NCI-H187 (cell line): ENCODE measurements at places on chromosomes 16 and 17.

GRCh38 chr16:66382171-66382965, 15.9 kb downstream of the CDH5 start:
- DNase-seq = no peak

DNA sequence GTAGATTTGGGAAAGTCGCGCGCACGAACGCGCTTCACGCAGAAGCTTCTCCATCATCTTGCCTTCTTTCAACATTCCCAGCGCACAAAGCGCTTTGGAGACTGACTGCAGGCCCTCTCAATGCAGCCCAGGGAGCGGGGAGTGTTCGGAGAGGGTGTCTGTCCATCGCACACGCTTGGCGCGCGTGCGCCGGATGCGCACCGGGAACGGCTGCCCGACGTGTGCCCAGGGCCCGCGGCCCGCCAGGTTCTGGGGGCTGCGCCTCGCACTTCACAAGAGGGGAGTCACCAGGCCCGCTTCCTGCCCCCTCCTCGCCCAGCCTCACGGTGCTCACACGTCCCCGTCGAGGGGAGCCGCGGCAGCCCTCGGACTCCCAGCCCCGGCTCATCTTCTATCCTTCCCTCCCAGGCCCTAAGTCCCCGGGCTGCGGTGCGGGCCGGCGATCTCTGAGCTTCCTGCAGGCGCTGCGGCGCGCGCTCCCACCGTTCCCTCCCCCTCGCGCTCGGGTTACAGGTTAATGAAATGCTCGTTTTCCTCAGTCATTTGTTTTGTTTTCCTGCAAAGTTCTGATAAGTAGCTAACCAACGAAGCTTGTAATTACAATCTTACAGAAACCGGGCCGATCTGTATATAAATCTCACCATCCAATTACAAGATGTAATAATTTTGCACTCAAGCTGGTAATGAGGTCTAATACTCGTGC, 2.8 kb upstream of the IRX3 start:
- DNase-seq = no peak

DNA sequence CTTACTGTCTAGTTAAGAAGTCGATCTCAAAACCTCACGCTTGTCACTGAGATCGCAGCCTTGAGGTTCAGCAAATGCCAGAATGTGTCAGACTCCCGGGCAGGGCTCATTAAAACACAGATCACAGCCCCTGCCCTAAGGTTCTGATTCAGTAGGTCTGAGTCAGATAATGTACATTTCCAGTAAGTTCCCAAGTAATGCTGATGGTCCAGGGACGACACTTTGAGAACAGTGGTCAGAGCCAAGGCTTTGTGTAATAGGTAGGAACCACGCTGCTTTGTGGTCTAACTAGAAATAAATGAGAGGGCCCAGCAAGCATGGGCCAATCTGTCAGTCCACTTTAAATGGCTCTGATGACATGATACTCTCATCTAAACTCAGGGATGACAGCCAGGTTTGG, 228.6 kb downstream of the ZFHX3 start:
- DNase-seq = no peak

GRCh38 chr16:11355862-11356261, 10.6 kb downstream of the RMI2 start:
- no peak for DNase-seq

DNA sequence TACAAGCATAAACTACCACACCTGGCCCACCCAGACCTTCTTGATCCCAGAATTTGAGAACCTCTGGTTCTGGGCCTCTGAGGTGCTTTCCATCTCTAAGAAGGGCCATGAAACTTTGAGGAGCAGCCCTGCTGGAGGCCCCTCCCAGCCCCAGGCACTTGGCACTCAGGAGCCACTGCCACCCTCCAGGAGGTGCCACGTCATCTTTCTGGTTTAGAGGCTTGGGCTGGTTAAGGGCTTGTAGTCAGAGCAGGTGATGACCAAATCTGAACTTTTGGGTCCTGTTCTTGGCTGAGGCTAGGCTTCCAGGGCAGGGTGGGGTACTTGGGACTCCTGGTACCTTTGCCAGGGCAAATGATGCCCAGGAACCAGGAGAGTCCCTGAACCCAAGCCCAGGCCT, 13.8 kb upstream of the DLX4 start:
- no peak for DNase-seq

- no peak for DNase-seq
These were observed 19.6 kb downstream of the CCR7 start for GRCh38 chr17:40545660-40546059.

DNA sequence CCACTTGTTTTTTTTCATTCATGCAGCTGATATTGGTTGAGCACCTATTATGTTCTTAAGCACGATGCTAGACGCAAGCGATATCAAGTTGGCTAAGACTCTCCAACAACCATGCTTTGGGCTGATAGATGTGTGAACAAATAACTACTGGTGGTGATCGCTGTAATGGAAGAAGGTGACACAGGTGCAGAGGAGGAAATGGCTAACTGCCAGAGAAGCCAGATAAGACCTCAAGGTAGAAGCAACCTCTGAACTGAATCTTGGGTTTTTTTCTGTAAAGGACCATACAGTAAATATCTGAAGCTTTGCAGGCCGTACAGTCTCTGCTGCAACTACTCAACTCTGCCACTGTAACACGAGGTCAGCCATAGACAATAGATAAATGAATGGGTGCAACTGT, 97.9 kb downstream of the C17orf67 start:
- DNase-seq = no peak

DNA sequence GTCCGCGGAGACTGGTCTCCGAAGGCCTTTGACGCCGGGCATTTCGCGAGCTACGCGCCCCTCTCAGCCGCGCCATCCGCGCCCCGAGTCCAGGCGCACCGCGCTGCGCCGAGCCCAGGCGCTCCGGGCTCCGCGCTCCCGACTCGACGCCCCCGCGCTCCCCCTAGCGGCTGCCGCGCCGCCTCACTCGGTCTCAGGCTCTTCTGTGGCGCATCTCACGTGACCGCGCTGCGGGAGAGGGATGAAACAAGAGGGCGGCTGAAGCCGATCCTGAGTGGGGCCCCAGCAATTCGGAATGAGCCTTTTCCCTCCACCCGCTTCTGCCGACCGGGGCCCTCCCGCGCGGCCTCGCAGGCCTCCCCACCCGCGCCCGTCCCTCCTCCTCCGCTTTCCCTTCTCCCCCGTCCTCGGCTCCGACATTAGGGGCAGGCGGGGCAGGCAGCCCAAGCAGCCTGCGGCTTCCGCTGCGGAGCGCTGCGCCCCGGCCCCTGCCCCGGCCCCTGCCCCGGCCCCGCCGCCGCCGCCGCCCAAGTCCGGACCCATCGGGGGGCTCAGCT, 42.5 kb upstream of the AMZ2 start:
- DNase-seq = peak; percentile 74

DNA sequence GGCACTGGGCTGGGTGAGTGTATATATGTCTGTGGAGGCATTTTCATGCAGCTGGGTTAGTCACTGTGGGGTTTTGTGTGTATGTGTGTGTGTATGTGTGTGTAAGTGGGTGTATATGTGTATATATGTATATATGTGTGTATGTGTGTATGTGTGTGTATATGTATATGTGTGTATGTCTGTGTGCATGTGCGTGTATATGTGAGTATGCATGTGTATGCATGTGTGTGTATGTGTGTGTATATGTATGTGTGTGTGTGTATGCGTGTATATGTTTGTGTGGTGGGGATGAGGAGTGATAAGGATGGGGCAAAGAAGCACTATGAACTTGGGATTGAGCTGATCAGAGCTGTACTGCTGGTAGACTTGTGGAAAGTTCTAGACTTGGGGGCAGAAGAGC, 29.0 kb upstream of the PLLP start:
- no peak for DNase-seq

- DNase-seq = no peak
These were observed 126.6 kb downstream of the ANKRD11 start for GRCh38 chr16:89363621-89364393.

DNA sequence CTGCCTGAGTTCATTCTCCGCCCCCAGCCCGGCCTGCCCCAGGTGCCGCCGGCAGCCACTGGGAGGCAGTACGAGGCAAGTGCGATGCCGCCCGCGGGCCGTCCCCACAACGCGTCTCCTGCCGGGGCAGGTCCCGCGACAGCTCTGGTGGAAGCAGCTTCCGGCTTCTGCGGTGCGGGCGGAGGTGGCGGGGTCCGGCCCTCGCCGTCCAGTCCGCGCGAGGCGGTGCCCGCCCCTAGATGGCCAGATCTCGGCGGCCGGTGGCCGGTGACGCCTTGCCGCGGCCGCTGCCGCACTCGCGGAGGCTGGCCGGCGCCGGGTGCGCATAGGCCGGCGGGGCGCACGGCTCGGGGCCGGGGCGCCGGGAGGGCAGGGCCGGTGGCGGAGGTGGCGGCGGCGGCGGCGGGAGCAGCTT, 1.8 kb downstream of the GJD3 start:
- DNase-seq = no peak

DNA sequence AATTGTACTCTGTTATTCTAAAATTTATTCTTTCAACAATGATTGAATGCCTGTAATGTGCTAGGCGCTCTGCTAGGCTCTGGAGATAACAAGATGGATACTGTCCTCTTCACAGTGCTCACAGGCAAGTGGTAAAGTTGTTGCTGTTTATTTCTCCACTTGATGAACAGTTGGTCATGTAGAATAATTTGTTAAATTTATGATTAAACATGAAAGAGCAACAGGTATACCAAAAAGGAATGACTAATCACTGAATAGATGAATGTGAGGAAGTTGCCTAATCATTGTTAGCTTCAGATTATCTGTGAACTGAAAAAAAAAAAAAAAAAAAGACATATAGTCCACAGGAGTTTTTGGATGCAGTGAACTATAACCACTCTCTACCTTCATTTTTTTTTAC, 62.3 kb downstream of the NFATC3 start:
- no peak for DNase-seq

- no peak for DNase-seq
These were observed 50.0 kb downstream of the VAC14 start for GRCh38 chr16:70750893-70751467.

DNA sequence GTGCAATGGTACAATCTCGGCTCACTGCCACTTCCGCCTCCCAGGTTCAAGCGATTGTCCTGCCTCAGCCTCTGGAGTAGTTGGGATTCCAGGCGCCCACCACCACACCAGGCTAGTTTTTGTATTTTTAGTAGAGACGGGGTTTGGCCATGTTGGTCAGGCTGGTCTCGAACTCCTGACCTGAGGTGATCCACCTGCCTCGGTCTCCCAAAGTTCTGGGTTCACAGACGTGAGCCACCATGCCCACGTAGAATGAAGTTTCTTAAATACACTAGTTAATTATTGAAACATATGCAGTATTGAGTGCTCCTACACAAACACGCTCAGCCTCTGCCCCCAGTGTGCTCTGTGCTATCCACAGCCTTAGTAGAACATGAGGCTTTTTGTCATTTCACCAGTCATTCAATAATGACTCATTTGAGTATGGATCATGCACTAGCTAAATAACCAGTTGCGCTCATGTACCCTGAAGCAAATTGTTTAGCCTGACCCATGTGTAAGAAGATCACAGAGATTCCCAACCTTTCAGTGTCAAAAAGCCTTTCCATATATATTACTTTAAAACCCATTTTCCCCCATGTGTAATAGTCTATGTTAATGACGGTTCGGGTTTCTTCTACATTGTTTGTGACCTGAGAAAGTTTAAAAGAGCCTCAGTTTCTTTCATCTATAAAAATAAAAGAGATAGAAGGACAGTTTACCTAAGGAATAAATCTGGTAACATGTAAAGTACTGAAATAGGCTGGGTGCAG, 49.7 kb downstream of the TUBD1 start:
- no peak for DNase-seq

GRCh38 chr17:10547351-10547750, 2.1 kb downstream of the MYH2 start:
- no peak for DNase-seq

DNA sequence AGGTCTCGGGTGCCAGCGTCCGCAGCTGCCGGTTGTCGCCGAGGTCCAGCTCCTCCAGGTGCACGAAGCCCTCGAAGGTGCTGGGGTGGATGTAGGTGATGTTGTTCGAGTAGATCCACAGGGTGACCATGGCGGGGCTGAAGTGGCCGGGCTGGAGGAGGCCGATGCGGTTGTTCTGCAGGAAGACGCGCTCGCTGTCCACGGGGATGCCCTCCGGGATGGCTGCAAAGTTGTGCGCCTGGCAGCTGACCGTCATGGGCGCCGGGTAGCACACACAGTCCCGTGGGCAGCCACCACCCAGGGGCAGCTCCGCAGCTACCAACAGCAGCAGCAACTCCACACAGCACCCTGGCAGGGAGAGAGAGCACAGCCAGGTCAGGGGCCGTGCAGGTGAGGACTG, 87.7 kb downstream of the RTN4RL1 start:
- DNase-seq = no peak

DNA sequence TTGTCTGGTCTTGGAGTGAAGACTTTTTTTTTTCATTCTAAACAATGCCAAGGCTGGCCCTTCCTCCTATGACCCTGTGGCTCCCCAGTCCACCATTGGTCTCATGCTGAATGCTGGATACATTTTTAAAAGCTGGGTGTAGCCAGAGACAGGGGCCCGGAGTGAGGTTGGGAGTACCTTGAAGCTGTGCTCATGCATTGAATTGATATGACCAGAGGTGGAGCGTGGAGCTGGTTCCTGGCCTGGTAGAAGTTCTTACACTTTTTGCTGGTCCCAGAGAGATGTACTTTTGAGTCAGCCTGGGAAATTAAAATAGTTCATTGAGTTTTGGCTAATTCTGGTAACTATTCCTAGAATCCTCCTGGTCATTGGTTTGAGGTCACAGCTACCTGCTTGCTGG, 83.6 kb downstream of the CMIP start:
- DNase-seq = no peak

DNA sequence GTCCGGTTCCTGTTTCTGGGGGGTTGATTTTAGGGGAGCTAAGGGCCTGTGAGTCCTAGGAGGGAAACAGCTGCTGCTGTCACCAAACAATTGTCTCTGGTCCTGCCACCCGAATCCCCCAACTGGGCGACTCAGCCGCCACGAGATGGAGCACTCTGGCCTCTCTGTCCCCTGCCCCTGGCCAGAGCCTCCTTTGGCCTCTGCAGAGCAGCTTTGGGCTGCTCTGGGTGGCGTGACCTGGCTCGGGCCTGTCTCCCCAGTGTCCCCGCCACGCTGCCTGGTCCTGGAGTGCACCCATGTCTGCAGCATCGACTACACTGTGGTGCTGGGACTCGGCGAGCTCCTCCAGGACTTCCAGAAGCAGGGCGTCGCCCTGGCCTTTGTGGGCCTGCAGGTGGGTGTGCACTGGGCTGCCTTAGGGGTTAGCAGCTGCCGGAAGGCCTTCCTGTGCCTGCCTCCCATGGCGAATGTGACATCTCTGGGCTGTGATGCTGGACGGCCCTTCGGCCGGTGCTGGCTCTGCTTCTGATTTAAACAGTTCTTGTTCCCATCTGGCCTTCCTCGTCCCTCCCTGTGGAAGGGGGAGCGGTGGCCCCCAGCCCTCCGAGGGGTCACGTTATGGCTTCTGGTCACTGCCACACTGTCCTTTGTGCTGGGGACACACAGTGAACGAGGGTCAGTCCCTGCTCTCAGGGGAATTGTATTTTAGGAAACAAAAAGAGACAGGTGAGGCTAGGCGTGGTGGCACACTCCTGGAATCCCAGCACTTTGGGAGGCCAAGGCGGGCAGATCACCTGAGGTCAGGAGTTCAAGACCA, 11.6 kb upstream of the RNF213 start:
- no peak for DNase-seq

- no peak for DNase-seq
These were observed 63.1 kb downstream of the SPAG9 start for GRCh38 chr17:51057534-51057933.

- no peak for DNase-seq
These were observed 14.0 kb downstream of the NR1D1 start for GRCh38 chr17:40086150-40087044.

- DNase-seq = peak; percentile 43
These were observed 15.2 kb downstream of the GALK1 start for GRCh38 chr17:75749545-75750389.

GRCh38 chr16:29230671-29231096, 175.8 kb downstream of the NPIPB11 start:
- no peak for DNase-seq
